ENCODE measurements at places on chromosomes 16 and 17. TPM values are rescaled to one million over a fixed set of nuclear protein-coding genes. Genes with fewer than 3 reads are reported as not detected.

CCL7 gene
- total RNA-seq, result 0.62 TPM

KCNH4 gene
- 0.42 TPM for total RNA-seq

STAT5B gene
- 21.0 TPM for total RNA-seq

COPZ2 gene
- 12.3 TPM for total RNA-seq

Measured in A549 treated with RU486 at 1 μM for 4 hours (cell line).